ENCODE measurements at places on chromosomes 5 and 9. TPM values are rescaled to one million over a fixed set of nuclear protein-coding genes. Genes with fewer than 3 reads are reported as not detected.

Gene RNF208
- total RNA-seq, result 29.7 TPM

Gene ADAMTS6
- total RNA-seq, result 1.4 TPM

Gene KCNV2
- not detected for total RNA-seq

Gene CSF1R
- 20.1 TPM for total RNA-seq

Gene INSYN2B
- total RNA-seq, result 0.50 TPM

Gene NUTM2G
- total RNA-seq, result not detected

Gene CDKN2A
- total RNA-seq, result not detected

Gene ZFP2
- total RNA-seq, result 0.67 TPM

Gene ARID3C
- not detected for total RNA-seq

Gene CCL27
- not detected for total RNA-seq

Gene TBCA
- total RNA-seq, result 119 TPM
